ENCODE measurements at places on chromosomes 5 and 9. TPM values are rescaled to one million over a fixed set of nuclear protein-coding genes. Genes with fewer than 3 reads are reported as not detected.
A peak's percentile ranks its signal among the peaks of the same experiment; 100 is the strongest.

CXCL14 gene
- not detected for total RNA-seq

LECT2 gene
- total RNA-seq, result not detected

SLC34A3 gene
- not detected for total RNA-seq

ACSL6 gene
- not detected for total RNA-seq

ZBED3 gene
- total RNA-seq, result 1.2 TPM

GRCh38 chr9:38440516-38440915 lies 16.3 kb upstream of the IGFBPL1 start:
- no peak overlapping the region for H3K4me3 ChIP-seq
- no peaks in the 10 kb centered on the region for H3K4me1 ChIP-seq
- no peaks in the 10 kb centered on the region for H3K27me3 ChIP-seq
- H3K27ac ChIP-seq, result no peak overlapping the region

- peak within 1 kb of the TSS; percentile 92 for H3K27ac ChIP-seq
- peaks cover 13% of the 10 kb centered on the region for H3K36me3 ChIP-seq
- peak; percentile 88 for DNase-seq
- H3K4me3 ChIP-seq, result peak within 1 kb of the TSS; percentile 75
Observed at GRCh38 chr5:53480416-53481158, at the start of gene FST. Gene FST (plus strand): TSS chr5:53480629. CDS start chr5:53480792, 163 bp downstream.

DNA sequence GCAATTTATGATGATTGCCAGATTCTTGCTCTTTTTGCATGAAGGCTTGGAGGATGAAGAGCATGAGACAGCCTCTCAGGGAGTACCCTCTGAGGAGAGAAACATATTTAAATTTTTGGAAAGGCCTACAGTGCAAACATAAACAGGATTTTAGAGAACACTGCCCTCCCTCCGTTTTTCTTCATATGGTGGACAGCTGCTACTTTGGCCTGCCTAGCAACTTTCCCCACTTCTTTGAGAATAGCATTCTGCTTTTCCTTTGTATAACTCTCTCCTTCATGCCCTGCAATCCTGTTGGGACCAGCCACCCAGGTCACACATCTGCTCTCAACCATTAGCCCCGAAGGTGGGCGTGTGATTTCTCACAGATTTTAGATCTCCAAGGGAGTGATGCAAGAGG lies 20.5 kb upstream of the TXN start:
- no peaks in the 10 kb centered on the region for H3K36me3 ChIP-seq
- H3K4me3 ChIP-seq, result no peak overlapping the region
- no peaks in the 10 kb centered on the region for H3K27me3 ChIP-seq
- no peak overlapping the region for H3K27ac ChIP-seq
- DNase-seq, result no peak

- H3K27me3 ChIP-seq, result no peaks in the 10 kb centered on the region
- H3K4me3 ChIP-seq, result no peak overlapping the region
- DNase-seq, result no peak
Observed at GRCh38 chr5:61200582-61201155, 38.4 kb upstream of the SMIM15 start.

DNA sequence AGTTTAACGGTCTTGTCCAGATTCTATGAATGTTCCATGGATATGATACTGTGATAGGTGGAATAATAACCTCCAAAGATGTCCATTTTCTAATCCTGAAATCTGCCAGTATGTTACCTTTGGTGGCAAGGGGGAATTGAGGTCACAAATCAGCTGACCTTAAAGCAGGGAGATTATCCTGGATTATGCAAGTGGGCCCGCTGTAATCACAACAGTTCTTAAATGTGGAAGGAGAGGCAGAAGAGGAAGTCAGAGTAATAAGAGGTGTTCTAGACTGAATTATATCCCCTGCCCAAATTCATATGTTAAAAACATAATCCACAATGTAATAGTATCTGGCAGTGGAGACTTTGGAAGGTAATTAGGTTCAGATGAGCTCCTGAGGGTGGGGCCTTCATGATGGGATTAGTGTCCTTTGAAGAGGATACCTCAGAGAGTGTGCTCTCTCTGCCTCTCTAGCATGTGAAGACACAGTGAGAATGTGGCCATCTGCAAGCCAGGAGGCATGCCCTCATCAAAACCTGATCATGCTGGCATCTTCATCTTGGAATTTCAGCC lies 47.6 kb upstream of the ZFAND5 start:
- DNase-seq, result no peak
- H3K27ac ChIP-seq, result no peak overlapping the region
- H3K27me3 ChIP-seq, result no peaks in the 10 kb centered on the region
- H3K4me1 ChIP-seq, result no peaks in the 10 kb centered on the region
- H3K36me3 ChIP-seq, result no peaks in the 10 kb centered on the region

GRCh38 chr5:91840412-91840811 lies 457.3 kb upstream of the ARRDC3 start:
- H3K4me1 ChIP-seq, result peaks cover 25% of the 10 kb centered on the region
- peak; percentile 71 for DNase-seq
- H3K27ac ChIP-seq, result no peak overlapping the region
- no peak overlapping the region for H3K4me3 ChIP-seq
- no peaks in the 10 kb centered on the region for H3K36me3 ChIP-seq

- H3K27me3 ChIP-seq, result no peaks in the 10 kb centered on the region
- no peaks in the 10 kb centered on the region for H3K4me1 ChIP-seq
- DNase-seq, result no peak
- H3K27ac ChIP-seq, result no peak overlapping the region
- no peaks in the 10 kb centered on the region for H3K36me3 ChIP-seq
Observed at GRCh38 chr5:152376886-152377285, 28.2 kb downstream of the NMUR2 start.

DNA sequence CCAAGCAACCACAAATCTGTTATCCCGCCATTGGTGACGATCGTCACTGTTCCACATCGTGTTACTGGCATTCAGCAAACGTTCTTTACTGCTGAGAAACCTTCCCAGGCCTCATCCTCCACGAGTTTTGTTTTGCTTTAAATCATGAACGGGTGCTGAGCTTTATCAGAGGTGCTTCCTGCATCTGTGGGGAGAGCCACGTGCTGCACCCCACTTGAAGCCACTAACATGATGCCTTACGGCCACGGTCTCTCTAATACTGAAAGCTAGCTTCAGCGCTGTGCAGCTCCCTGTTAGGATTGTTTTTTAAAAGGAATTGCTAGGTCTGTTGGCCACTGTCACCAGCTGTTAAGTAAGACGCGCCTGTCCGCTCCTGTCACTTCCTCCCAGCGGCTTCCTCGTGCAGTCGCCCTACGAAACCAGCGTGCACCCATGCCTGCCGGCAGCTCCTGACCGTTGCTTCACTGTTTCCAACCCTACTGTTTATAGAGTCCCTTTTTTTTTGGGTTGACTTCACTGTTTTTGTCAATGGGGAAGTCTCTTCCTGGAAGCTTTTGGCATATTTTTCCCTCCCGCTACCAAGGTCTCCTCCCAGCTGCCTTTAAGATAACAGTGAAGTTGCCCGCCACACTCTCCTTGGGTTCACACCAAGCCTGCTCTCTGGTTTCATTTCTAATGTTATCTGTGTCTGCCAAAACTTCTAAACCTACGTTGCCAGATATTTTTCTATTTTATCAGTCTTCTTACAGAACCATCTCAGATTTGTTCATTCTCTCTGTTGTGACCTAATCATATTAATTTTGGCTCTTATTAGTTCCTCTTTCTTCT lies 20.3 kb downstream of the LPCAT1 start:
- peaks cover 6% of the 10 kb centered on the region for H3K4me1 ChIP-seq
- no peak overlapping the region for H3K27ac ChIP-seq
- no peak for DNase-seq
- no peaks in the 10 kb centered on the region for H3K27me3 ChIP-seq

Measured in neural progenitor cell (in vitro differentiated cells).